ENCODE measurements at places on chromosomes 1 and 21. TPM values are rescaled to one million over a fixed set of nuclear protein-coding genes. Genes with fewer than 3 reads are reported as not detected.

DNA sequence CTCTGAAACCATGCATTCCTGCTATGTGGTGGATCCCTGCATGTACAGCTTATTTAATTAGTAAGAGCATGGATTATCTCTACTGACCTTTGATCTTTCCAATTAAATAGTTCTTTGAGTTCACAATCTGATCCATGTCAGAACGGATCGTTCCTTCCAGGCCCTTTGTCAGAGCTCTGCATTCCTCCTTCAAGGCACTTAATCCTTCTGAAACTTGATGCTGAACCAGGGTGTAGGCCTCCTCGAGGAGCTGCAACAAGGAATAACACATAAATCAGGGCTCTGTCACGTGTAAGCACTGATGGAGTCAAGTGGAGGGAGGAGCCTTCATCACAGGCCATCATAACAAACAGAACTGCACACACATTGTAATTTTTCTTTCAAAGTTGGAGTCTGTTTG, 68.4 kb upstream of the EDEM3 start:
- H3K36me3 ChIP-seq, result no peaks in the 10 kb centered on the region
- no peaks in the 10 kb centered on the region for H3K27me3 ChIP-seq
- no peak for DNase-seq
- H3K4me1 ChIP-seq, result no peaks in the 10 kb centered on the region

DNA sequence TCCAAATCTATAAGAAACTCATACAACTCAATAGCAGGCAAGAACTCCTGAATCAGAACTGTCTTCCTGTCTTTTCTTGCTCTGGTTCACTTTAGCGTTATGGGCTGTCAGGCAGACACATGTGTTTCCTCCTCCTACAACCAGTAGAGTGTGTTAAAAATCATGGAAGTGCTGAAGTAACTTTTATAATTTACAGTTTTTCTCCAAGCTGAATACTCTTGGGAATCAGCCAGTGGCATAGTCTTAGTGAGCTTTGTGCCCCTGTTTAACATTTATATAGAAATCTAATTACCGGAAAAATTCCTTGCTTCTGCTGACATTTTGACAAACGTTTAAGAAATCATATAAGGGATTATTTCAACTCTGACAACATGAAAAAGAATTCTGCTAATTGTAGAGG, 113.1 kb upstream of the RGS18 start:
- H3K27me3 ChIP-seq, result no peaks in the 10 kb centered on the region
- H3K36me3 ChIP-seq, result no peaks in the 10 kb centered on the region
- H3K4me3 ChIP-seq, result no peak overlapping the region
- DNase-seq, result no peak

DNA sequence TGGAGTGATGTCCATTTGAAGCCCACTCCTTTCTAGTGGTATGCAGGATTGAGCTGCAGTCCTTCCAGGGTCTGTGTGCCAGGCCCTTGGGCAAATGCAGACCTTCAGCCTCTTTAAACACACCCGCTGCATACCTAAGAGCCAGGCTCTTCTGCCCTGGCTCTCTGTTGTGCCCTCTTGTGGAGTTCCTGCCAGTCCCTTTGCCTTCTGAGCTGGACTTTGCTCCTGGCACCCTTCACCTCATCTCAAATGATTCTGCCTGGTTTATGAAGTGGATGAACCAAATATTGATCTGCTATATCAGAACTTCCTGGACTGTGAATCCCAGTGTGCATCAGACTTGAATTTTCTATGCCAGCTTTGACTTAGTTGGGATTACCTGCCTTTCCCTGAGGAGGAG, 158.8 kb downstream of the URB2 start:
- no peaks in the 10 kb centered on the region for H3K27me3 ChIP-seq
- no peaks in the 10 kb centered on the region for H3K4me1 ChIP-seq
- no peaks in the 10 kb centered on the region for H3K36me3 ChIP-seq
- H3K27ac ChIP-seq, result no peak overlapping the region
- no peak overlapping the region for H3K4me3 ChIP-seq

DNA sequence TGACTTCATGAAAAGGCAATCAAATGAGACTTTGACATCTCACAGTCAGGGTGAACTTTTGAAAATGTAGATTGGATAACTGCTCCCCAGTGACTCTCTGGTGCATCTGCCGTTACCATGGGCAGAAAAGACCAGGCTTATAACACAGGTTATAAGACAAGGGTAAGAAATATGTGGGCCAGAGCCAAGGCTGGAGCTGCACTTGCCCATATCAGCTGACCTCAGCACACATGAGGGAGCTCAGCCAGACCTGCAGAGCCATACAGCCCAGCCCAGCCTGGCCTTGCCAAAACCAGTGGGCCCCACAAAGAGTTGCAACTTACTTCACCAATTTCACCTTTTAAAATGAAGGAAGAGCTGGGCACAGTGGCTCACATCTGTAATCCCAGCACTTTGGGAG, 11.7 kb upstream of the RGS2 start:
- H3K4me3 ChIP-seq, result no peak overlapping the region
- H3K4me1 ChIP-seq, result no peaks in the 10 kb centered on the region
- H3K36me3 ChIP-seq, result no peaks in the 10 kb centered on the region

DNA sequence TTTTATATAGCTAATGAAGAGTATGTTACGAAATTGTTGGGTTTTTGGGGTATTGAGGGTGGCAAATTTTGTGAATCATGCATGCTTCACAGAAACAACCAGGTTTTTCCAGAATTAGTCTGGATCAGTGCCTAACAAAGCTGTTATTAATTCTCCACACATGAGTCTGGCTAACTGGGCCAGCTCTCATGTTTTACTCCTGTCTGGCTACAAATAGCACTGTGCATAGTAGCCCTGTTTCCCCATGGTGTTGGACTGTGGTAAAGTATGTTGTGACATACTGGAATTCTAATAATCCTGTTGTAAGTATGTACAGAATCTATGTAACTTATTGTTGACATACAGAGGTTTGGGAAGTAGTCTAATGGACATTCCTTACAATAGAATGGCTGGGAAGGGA, 35.8 kb downstream of the S100B start:
- DNase-seq, result no peak
- H3K36me3 ChIP-seq, result peaks cover 56% of the 10 kb centered on the region
- peaks cover 17% of the 10 kb centered on the region for H3K4me1 ChIP-seq
- no peak overlapping the region for H3K4me3 ChIP-seq
- H3K27me3 ChIP-seq, result no peaks in the 10 kb centered on the region
- H3K27ac ChIP-seq, result no peak overlapping the region

- no peaks in the 10 kb centered on the region for H3K36me3 ChIP-seq
- H3K4me3 ChIP-seq, result no peak overlapping the region
- DNase-seq, result no peak
- H3K27ac ChIP-seq, result no peak overlapping the region
- H3K4me1 ChIP-seq, result no peaks in the 10 kb centered on the region
These were observed 146.4 kb upstream of the BEND5 start for GRCh38 chr1:48923116-48923515.

DNA sequence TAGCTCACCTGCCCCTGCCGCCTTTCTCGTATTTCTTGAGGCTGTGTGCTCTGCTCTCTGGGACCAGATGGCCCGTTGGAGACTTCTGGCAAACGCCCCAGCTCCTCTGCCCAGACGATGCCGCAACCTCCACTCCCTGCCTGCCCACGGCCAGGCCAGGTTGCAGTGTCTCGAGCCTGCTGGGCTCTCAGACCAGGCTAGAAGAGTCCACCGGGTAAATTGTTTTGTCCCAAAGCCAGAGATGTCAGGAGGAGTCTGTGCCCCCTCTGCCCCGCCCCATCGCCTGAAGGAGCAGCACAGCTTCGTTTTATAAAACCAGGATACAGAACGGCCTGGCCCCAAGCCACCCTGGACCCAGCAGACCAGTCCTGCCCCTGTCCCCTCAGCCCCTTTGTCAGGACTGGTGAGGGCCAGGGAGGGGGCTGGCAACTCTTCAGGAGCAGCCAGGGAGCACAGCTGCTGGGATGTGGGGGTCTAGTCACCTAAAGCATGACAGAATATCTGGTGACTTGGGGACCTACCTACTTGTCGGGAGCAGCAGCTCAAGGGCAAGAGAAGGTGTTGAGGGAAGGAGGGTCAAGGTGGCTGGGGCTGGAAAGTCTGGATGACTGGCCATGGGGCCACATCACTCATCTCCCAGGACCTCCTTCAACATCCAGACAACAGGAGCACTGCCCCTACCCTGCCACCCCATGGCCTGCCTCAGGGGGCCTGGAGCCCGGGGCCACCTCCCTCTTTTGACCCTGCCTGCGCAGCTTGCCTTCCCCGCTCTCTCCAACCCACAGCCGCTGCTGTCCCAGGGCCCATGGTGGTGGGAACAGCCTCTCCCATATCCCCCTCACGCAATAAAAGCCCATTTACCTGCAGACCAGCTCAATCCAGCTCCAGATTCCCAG, 33.9 kb upstream of the LBR start:
- H3K27me3 ChIP-seq, result no peaks in the 10 kb centered on the region
- no peak for DNase-seq
- H3K4me3 ChIP-seq, result no peak overlapping the region
- no peaks in the 10 kb centered on the region for H3K36me3 ChIP-seq
- H3K27ac ChIP-seq, result no peak overlapping the region

DNA sequence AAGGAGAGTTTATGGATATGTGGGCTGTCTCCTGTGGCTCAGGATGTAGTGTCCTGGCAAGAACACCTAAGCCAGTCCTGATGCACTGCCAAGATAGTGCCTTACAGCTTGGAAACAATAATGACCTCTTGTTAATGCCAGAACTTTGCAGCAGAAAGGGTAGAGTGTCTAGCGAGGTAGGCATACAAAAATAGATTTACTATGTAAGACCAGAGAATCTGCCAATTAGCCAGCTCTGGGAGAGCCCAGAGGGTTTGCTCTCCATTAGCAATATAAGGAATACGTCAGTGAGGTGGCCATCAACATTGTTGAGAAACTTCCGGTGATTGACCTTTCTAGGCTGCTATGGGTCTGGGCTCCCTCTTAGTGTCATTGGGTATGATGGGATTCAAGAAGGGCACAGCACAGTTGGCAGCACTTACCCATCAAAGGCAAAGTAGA, 178.5 kb upstream of the GALNT2 start:
- no peaks in the 10 kb centered on the region for H3K36me3 ChIP-seq
- H3K27ac ChIP-seq, result no peak overlapping the region
- H3K4me3 ChIP-seq, result no peak overlapping the region

DNA sequence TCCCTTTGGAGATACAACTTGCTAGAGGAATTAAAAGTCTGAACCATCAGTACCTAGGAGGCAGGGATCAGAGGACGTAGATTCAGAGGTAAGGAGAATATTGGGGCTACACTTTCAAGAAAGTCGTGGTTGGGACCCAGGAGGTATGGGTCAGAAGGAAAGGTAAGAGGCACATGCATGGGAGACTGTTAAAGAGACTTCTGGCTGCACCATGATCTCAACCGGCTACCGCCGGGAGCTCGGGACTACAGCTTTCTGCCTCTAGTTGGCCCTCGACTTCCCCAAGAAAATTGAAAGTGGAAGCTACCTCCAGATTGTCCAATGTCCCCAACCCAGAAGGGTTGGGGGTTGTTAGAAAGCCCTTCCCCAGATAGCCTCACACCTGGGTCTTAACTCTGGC, 355.7 kb upstream of the TMPRSS15 start:
- H3K27me3 ChIP-seq, result no peaks in the 10 kb centered on the region
- H3K4me3 ChIP-seq, result no peak overlapping the region
- H3K36me3 ChIP-seq, result no peaks in the 10 kb centered on the region
- DNase-seq, result no peak
- H3K4me1 ChIP-seq, result no peaks in the 10 kb centered on the region
- no peak overlapping the region for H3K27ac ChIP-seq

GRCh38 chr1:40344597-40344996, 27.5 kb upstream of the COL9A2 start:
- no peak overlapping the region for H3K4me3 ChIP-seq
- no peak overlapping the region for H3K27ac ChIP-seq
- H3K4me1 ChIP-seq, result peaks cover 24% of the 10 kb centered on the region
- H3K27me3 ChIP-seq, result no peaks in the 10 kb centered on the region
- no peak for DNase-seq

- no peaks in the 10 kb centered on the region for H3K36me3 ChIP-seq
- H3K4me3 ChIP-seq, result no peak overlapping the region
- no peak overlapping the region for H3K27ac ChIP-seq
- DNase-seq, result no peak
- H3K27me3 ChIP-seq, result no peaks in the 10 kb centered on the region
These were observed 8.4 kb downstream of the CLEC20A start for GRCh38 chr1:178488393-178488792.

DNA sequence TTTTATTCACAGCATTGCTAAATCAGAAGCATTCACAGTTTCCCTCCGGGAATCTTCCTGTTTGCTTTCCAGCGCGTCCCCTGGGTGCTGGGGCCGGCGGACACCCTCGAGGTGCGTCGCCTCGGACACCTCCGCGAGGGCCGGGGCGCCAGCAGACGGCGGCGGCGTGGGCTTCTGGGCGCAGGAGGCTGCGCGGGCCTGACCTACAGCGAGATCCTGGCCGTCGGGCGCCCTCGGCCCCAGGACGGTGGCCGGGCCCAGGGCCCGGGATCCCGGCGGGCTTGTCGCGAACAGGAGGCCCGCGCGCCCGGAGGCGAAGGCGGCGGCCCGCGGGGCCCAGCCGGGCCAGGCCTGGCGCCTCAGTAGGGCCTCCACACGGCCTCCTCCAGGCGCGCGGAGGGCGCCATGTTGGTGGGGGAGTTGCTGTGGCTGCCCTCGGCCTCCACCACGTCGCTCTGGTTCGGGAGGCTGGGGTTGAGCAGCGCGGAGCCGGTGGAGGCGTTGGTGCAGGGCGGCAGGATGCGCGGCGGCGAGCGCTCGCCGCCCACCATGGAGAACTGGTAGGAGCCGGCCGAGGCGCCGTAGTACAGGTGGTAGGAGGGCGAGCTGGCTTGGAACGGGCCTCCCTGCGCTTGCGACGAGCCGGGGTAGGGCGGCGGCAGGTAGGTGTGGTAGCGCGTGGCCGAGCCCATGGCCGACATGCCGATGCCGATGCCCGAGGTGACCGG, 123.1 kb downstream of the CLIC6 start:
- no peak for DNase-seq
- no peaks in the 10 kb centered on the region for H3K4me1 ChIP-seq
- H3K27ac ChIP-seq, result no peak overlapping the region
- no peak overlapping the region for H3K4me3 ChIP-seq
- no peaks in the 10 kb centered on the region for H3K27me3 ChIP-seq
- peaks cover 38% of the 10 kb centered on the region for H3K36me3 ChIP-seq

- H3K36me3 ChIP-seq, result no peaks in the 10 kb centered on the region
- DNase-seq, result no peak
- H3K27me3 ChIP-seq, result peaks cover 5% of the 10 kb centered on the region
- no peaks in the 10 kb centered on the region for H3K4me1 ChIP-seq
- no peak overlapping the region for H3K27ac ChIP-seq
These were observed 6.2 kb upstream of the KCNK2 start for GRCh38 chr1:215076322-215076721.

- no peak overlapping the region for H3K4me3 ChIP-seq
- no peaks in the 10 kb centered on the region for H3K36me3 ChIP-seq
- peaks cover 5% of the 10 kb centered on the region for H3K27me3 ChIP-seq
- no peak overlapping the region for H3K27ac ChIP-seq
- DNase-seq, result no peak
These were observed 30.0 kb upstream of the AGPAT3 start for GRCh38 chr21:43835050-43835449.

The MMP23B gene
- total RNA-seq, result 2.9 TPM

The CELSR2 gene
- 2.8 TPM for total RNA-seq

The CD244 gene
- 1.8 TPM for total RNA-seq

The ADAMTS5 gene
- total RNA-seq, result not detected

The CHIA gene
- not detected for total RNA-seq

The PUSL1 gene
- 32.9 TPM for total RNA-seq

The OR2M4 gene
- not detected for total RNA-seq

The CA14 gene
- not detected for total RNA-seq

The KPNA6 gene
- 91.8 TPM for total RNA-seq

The S100A7 gene
- not detected for total RNA-seq

The NCMAP gene
- 0.04 TPM for total RNA-seq

The CADM3 gene
- not detected for total RNA-seq

The LORICRIN gene
- total RNA-seq, result not detected

The GRIK3 gene
- total RNA-seq, result not detected

The CHI3L2 gene
- 1.6 TPM for total RNA-seq

The NR0B2 gene
- not detected for total RNA-seq

The TSSK3 gene
- 0.33 TPM for total RNA-seq

Data from CD8-positive, alpha-beta memory T cell (primary cell).